ENCODE measurements at places on chromosomes 12 and 14. TPM values are rescaled to one million over a fixed set of nuclear protein-coding genes. Genes with fewer than 3 reads are reported as not detected.

The DNAAF2 gene
- total RNA-seq: 4.8 TPM

The RNU4-1 gene
- 1,718 TPM for total RNA-seq

The COX8C gene
- not detected for total RNA-seq

The KRT73 gene
- total RNA-seq: not detected

The GUCY2C gene
- total RNA-seq: not detected

The KITLG gene
- 6.5 TPM for total RNA-seq

DNA sequence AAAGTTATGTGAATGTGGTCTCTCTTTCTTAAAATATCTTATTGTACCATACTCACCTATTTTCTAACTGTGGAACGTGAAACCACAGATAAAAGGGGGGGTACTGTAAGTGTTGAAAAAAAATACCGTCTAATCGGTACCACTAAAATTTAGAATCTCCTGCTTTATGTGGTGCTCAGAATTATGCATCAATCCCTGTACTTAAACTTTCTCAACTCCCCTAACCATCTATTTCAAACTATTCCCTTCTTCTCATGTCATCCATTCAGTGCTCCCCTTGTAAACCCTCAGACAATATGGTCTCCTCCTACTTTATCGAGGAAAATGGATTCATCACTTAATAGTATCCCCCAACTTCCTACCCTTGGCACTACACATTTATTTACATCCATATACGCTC is 23.7 kb downstream of the DEPDC4 start:
- H3K4me3 ChIP-seq: no peak overlapping the region
- H3K4me1 ChIP-seq: no peaks in the 10 kb centered on the region
- H3K36me3 ChIP-seq: no peaks in the 10 kb centered on the region
- no peaks in the 10 kb centered on the region for H3K27me3 ChIP-seq
- H3K27ac ChIP-seq: no peak overlapping the region
- DNase-seq: no peak

DNA sequence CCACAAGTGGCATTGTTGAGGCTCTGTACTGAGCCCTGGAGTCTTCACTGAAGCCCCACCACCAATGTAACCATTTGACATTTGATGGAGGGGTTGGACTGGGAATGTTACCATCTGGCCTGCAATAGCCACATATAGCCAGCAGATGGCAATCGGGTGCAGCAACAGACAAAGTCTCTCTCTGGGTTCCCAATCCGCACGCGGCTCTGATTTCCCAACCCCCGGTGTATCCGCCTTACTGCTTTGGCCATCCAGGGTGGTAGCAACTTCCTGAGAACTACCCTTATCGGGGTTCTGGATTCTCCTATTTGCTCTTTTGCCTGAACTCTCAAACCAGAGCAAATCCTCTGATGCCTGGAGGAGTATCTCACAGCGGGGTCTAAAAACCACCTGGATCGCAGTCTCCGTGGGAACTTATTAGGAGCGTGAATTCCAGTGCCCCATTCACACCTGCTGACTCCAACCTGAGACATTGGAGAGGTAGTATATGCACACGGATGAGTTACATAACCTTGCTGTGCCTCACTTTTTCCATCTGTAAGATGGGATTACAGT is 14.2 kb downstream of the VRTN start:
- H3K4me1 ChIP-seq: no peaks in the 10 kb centered on the region
- no peak overlapping the region for H3K4me3 ChIP-seq
- H3K36me3 ChIP-seq: no peaks in the 10 kb centered on the region
- H3K27ac ChIP-seq: no peak overlapping the region
- H3K27me3 ChIP-seq: no peaks in the 10 kb centered on the region
- peak; percentile 89 for DNase-seq

DNA sequence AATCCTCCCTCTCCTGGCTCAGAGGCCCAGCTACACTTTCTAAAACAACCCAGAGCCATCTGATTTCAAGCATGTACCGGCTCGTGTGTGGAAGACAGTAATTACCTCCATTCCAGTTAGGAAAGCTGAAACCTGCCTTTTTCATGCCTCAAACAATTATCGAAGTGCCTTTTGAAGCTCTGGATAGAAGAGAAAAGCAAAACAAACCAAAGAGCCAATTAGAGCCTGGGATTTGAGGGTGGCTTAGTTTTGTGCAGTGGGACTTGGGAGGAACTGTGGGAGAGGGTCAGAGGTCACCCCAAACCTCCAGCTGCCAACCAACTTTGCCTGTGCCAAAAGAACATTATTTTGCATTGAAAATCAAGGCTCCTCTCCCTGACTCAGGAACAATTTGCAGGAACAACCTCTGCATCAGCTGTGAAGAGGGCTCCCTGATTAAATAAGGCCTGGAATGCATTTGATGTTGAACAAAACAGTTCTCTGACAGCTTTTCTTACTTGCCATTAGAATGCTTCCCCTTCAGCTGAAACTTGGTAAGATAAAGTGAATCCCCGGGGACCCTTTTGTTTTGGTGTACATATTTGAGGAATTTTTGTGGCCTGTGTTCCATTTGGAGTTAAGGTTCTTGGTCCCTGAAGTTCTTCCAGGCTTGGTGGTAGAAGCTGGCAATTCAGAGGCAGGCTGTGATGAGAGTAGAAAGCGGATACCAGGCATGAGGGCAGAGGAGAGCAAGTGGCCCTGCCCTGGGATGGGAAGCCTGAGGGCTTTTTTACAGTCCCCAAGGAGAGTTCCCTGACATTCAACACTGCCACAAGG is 270.1 kb downstream of the ZFP36L1 start:
- H3K36me3 ChIP-seq: no peaks in the 10 kb centered on the region
- H3K4me1 ChIP-seq: peaks cover 4% of the 10 kb centered on the region
- H3K27me3 ChIP-seq: no peaks in the 10 kb centered on the region
- H3K4me3 ChIP-seq: no peak overlapping the region
- peak overlapping the region; percentile 1 for H3K27ac ChIP-seq

DNA sequence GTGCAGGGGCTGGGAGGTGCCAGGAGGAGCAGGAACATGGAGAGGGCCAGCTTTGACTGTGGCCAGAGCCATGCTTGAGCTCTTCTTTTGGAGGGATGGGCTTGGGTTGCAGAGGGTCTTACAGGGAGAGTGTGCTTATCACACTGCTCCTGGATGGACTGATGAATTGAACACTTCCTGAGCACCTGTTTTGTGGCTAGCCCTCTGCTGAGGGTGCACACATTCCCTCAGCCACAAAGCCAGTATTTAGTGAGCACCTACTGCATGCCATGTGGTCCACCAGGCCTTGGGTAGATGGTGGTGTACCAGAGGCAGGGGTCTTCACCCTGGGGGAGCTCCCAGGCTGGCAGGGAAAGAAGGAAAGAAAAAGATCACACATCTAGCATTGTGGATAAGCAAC is 118.9 kb downstream of the SLC25A47 start:
- no peak overlapping the region for H3K27ac ChIP-seq
- DNase-seq: no peak
- no peaks in the 10 kb centered on the region for H3K36me3 ChIP-seq
- no peaks in the 10 kb centered on the region for H3K27me3 ChIP-seq

DNA sequence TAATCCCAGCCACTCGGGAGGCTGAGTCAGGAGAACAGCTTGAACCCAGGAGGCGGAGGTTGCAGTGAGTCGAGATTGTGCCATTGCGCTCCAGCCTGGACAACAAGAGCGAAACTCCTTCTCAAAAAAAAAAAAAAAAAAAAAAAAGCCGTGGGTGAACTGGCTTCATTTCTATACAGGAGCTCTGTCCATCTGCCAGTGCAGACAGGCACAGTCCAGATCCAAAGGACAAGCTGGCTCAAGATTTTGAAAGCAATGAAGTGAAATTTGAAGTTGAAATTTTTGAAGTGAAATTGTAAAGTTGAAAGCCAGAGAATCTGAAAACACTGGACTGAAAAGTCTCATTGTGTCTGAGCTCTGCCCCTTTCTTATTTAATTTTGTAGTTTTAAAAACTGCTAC is 134.7 kb downstream of the CALM1 start:
- no peaks in the 10 kb centered on the region for H3K27me3 ChIP-seq
- no peaks in the 10 kb centered on the region for H3K36me3 ChIP-seq
- no peak overlapping the region for H3K4me3 ChIP-seq

DNA sequence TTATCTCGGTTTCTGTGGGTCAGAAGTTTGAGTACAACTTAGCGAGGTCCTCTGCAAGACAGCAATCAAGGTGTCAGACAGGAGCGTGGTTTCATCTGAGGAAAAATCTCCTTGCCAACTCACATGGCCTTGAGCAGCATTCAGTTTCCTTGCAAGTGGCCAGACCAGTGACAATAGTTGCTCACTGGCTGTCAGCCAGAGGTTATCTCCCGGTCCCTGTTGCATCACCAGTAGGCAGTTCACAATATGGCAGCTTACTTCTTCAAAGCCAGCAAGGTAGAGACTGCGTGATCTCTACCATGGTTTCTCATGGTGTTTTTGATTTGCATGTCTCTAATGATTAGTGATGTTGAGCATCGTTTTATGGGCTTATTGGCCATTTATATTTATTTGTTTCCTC is 143.8 kb upstream of the DAAM1 start:
- no peak for DNase-seq
- H3K27me3 ChIP-seq: no peaks in the 10 kb centered on the region
- no peak overlapping the region for H3K4me3 ChIP-seq
- no peak overlapping the region for H3K27ac ChIP-seq
- no peaks in the 10 kb centered on the region for H3K4me1 ChIP-seq
- H3K36me3 ChIP-seq: no peaks in the 10 kb centered on the region

DNA sequence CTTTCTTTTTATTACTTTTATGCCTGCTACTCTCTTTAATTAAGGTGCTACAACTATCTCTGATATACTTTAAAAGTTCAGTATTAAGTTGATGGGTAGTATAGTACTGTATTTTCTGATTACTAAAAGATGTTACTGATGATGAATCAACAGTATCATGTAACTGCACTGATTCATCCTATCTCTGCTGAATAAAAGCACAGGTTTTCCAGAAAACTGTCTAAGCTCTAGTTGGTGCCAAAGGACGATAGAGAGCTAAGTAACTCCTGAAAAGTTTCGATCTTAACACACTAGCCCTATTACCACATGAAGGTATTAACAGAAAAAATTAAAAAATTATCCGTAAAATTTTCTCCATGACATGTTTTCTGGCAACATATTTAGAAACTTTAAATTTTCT is 2.1 kb downstream of the SCAF11 start:
- H3K4me1 ChIP-seq: peaks cover 5% of the 10 kb centered on the region
- H3K27me3 ChIP-seq: no peaks in the 10 kb centered on the region
- no peaks in the 10 kb centered on the region for H3K36me3 ChIP-seq
- no peak overlapping the region for H3K4me3 ChIP-seq
- DNase-seq: no peak
- no peak overlapping the region for H3K27ac ChIP-seq

DNA sequence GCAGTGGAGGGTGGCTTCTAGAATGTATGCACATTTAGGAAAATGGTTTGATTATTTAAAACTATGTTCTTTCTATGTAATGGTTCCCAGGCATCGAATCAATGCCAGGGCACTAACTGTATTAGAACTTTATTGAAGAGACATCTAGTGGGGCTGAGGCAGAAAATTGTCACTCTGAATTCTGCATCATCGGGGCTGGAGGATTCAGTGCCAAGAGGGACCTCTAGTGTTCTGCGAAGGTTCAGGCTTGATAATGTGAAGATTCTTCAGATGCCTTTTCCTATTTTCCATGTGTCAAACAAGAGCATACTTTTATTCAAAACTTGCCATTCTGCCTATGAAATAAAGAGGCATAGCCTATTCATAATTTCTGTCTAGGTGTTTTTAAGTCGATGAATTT is 146.3 kb downstream of the CAND1 start:
- H3K36me3 ChIP-seq: no peaks in the 10 kb centered on the region
- no peak overlapping the region for H3K4me3 ChIP-seq

- no peaks in the 10 kb centered on the region for H3K36me3 ChIP-seq
- H3K27ac ChIP-seq: no peak overlapping the region
- H3K4me3 ChIP-seq: no peak overlapping the region
- H3K4me1 ChIP-seq: no peaks in the 10 kb centered on the region
- H3K27me3 ChIP-seq: no peaks in the 10 kb centered on the region
Observed at GRCh38 chr12:68109001-68109400, 50.5 kb downstream of the IFNG start.

- no peaks in the 10 kb centered on the region for H3K36me3 ChIP-seq
- H3K4me1 ChIP-seq: no peaks in the 10 kb centered on the region
- H3K27ac ChIP-seq: no peak overlapping the region
Observed at GRCh38 chr14:61322799-61323290, 1.5 kb downstream of the PRKCH start.

- DNase-seq: no peak
- no peak overlapping the region for H3K4me3 ChIP-seq
- no peaks in the 10 kb centered on the region for H3K27me3 ChIP-seq
- H3K4me1 ChIP-seq: no peaks in the 10 kb centered on the region
- H3K36me3 ChIP-seq: no peaks in the 10 kb centered on the region
Observed at GRCh38 chr12:76272287-76272686, 75.9 kb downstream of the BBS10 start.

GRCh38 chr12:65643171-65643570 is 181.1 kb upstream of the HMGA2 start:
- no peaks in the 10 kb centered on the region for H3K4me1 ChIP-seq
- H3K27me3 ChIP-seq: no peaks in the 10 kb centered on the region
- H3K36me3 ChIP-seq: no peaks in the 10 kb centered on the region
- H3K4me3 ChIP-seq: no peak overlapping the region
- H3K27ac ChIP-seq: no peak overlapping the region

DNA sequence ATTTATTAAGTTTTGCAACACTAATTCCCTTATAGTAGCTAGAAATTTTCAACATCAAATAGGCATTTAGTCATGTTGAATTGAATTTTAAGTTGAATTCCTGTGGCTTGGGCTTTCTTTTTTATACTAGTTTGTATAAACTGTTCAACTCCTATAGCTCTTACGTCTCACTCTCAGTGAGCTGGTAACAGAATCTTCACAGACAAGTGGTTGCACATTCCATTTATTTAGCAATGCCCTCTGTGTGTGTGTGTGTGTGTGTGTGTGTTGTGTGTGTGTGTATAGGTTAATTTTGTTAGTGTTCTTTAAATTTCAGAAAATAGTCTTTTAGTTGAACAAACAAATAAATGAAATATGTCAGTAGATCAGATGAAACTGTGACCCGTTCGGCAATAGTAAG is 425.0 kb downstream of the NPAS3 start:
- H3K4me3 ChIP-seq: no peak overlapping the region
- no peaks in the 10 kb centered on the region for H3K4me1 ChIP-seq
- H3K27ac ChIP-seq: no peak overlapping the region
- DNase-seq: no peak
- H3K36me3 ChIP-seq: no peaks in the 10 kb centered on the region

Measured in aorta (tissue), 5 donors.